Right ventricle myocardium superior (tissue), 1 donor: ENCODE measurements at places on chromosomes 6 and 20. TPM values are rescaled to one million over a fixed set of nuclear protein-coding genes. Genes with fewer than 3 reads are reported as not detected.

The HLA-DQA2 gene
- 1.6 TPM for total RNA-seq

The TRIM26 gene
- 17.8 TPM for total RNA-seq

The COL9A1 gene
- 0.24 TPM for total RNA-seq

The OR2B6 gene
- total RNA-seq: not detected

The SCRT2 gene
- total RNA-seq: not detected

The MUCL3 gene
- total RNA-seq: not detected

The TNXB gene
- 65.8 TPM for total RNA-seq

The C2 gene
- total RNA-seq: 7.6 TPM

The FOXP4 gene
- 14.4 TPM for total RNA-seq

The PROKR2 gene
- total RNA-seq: not detected

The ABHD16B gene
- not detected for total RNA-seq
